Neural progenitor cell (in vitro differentiated cells): ENCODE measurements at places on chromosomes 7 and 10. TPM values are rescaled to one million over a fixed set of nuclear protein-coding genes. Genes with fewer than 3 reads are reported as not detected.

AVL9 gene
- total RNA-seq = 36.3 and 39.8 TPM in 2 replicates

PNLIP gene
- not detected in 2 replicates for total RNA-seq

SLC18A2 gene
- 0.88 and 1.6 TPM in 2 replicates for total RNA-seq

DNA sequence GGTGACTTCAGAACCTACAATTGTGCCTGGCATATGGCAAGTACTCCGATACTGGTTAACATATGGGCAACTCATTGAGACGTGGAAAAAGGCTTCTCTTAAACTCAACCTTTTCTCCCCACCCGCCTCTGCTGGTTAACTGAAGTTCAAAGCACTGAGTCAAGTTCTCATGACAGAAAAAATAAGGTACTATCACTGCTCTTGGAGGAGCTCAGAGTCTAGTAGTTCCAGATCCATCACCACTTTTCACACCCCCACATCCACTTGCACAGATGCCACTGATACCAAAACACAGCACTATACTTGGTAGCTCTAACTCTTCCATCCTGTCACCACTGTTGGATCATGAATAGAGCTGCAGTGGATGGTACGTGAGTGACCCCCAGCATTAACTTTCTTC, 36.2 kb downstream of the CCDC6 start:
- no peak for DNase-seq

GRCh38 chr10:71777213-71777985, 4.1 kb upstream of the VSIR start:
- DNase-seq = no peak

DNA sequence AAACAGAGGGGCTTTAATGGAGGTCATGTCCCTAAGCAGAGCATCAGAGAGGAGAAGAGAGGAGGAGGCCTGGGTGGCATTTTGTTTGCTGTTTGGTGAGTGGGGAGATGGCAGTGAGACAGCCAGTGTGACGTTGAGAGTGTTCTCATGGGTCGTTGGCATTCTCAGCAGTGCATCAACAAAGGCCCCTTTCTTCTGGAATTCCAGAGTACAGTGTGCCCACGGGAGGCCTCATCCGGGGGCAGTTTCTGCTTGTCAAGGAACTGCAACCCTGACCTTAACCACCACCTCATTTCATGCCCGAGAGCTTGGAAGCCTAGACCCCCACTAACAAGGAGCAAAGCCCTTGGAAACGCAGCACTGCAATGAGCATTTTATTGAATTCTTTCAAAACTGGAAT, 92.9 kb downstream of the CELF2 start:
- DNase-seq = peak; percentile 17

DNA sequence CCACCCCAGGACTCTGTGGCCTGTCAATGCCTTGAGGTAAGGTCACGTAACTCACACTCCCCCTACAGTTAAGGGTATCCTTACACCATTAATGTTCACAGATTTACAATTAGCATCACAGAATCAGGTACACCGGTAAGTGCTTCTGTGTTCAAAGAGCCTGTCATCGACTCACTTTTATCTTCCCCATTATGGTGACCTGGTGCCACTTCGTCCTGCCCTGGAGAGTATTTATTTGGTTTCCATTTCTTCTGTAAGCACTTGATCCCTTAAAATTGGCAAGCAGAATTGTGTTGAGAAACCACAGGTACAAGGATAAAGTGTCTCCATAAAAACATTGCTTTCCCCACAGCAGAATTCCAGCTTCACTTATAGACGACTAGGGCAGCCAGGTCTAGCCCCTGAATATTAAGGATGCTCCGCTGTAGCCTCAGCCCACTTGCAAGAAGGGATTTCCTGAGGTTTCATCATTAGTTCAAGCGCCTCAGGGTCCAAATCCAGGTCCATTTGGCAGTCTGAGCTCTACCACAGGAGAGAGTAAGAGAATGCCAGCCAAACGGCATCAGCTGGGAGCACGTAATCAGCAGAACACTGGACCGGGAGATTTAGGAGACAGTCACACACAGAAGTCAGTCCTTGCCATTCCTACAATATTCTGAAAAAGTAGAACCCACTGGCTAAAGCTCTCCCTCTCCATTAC, 10.1 kb downstream of the ATXN7L1 start:
- DNase-seq = no peak
